ENCODE measurements at places on chromosomes 1 and 21.

DNA sequence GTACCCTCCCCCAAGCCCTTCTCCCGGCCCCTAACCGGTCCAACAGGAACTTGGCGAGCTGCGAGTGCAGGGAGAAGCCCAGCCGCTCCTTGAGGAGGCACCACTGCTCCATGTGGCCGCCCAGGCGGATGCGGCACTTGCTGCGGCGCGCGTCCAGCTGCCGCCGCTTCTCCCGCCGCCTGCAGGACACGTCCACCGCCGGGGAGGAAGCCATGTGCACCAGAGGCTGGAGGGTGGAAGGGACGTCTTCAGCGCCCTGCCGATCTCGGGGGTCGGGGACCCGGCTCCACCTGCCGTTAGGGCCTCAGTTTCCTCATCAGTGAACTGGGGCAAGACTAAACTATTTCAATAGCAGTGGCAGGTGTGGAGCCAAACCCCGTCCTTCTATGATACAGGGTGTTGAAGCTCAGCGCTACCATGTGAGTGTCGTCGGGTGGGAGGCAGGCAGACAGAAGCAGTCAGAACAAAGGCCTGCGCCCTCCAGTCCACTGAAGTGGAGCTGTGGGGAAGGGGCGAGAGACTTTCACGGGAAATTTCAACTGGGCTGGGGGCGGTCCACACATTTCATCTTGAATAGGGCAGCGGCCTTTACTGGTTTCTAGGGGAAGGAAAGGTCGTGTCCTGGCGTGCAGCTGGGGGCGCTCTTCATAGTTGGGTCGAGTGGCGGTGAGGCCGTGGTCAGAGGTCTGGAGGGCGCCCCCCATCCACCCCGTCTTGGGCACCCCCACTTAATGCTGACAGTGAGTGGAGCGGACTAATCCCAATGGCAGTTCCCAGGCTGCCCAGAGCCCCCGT, 592 bp downstream of the ZNF692 start:
- DNase-seq, result peak; percentile 43

DNA sequence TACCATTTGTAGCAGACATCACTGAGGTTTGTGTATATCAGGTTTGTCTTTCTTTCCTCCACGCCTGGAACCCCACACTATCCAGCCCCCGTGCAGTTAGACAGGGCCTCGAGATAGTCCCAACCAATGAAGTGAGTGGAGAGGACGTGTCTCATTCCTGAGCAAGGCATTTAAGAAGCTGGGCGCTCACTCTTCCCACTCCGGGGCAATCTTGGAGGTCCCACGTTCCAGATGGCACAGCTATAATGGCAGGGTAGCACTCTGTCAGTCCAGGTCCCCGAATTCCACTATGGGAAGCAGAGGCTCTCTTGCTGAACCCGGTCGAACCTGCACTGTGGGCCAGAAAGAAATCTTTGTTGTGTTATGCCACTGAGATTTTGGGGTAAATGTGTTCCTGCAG, 57.3 kb upstream of the CSF3R start:
- no peak for DNase-seq

- no peak for DNase-seq
Observed at GRCh38 chr1:3630914-3631313, 6.1 kb downstream of the TPRG1L start.

GRCh38 chr1:9079988-9080704, 10.7 kb upstream of the SLC2A5 start:
- DNase-seq, result no peak

GRCh38 chr1:101444381-101444780, 207.6 kb downstream of the S1PR1 start:
- no peak for DNase-seq

DNA sequence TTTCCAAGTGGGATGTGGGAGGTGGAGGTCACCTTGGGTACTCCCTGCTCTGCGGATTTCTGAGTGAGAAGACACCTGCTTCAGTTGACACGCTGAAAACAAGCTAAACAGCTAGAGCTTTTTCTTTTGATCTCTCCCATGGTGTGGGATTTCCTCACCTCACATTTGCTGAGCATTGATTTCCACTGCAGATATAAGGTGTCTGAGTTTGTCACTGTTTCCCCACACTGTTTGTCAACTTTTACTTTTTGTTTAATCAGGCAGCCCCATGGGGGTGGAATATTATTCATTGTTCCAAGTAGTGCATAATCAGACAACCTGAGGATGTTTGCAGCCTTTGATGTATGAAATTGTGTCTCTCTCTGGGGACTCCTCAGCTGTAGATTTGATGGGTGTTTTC, 49.5 kb downstream of the FASLG start:
- peak; percentile 47 for DNase-seq

- no peak for DNase-seq
Observed at GRCh38 chr1:178220094-178220493, 126.2 kb downstream of the RASAL2 start.

DNA sequence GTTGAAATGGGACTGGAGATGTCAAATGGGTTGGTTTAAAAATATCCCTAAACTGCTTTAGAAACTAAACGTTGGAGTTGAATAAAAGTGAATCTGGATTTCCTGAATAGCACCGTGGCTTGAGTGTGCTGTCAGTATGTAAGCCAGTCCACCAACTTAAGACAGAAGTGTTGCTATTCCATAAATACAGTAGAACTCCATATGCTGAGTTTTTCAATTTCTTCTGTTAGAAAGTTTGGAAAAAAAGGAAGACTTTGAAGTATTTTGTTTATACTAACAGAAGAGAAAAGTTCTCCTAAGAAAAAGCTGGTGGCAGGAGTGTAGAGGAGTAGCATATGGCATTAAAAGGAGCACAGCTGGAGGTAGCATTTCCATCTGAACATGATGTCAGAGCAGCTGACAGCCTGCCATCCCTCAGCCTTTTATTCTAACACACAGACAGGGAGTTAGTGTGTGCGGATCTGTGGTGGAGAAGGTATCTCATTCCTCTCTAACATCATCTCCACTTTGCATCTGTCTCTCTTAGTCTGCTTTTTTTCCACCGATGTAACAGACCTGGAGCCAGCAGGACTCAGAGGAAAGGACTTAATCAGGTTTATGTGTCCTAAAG, at the start of gene ZBTB18:
ZBTB18 (plus strand) TSS at position 449 of the 610 bp plus-strand sequence; CDS start at position 598, 149 bp downstream.
- DNase-seq, result peak; percentile 18

GRCh38 chr1:159927849-159928431, 2.6 kb upstream of the TAGLN2 start:
- no peak for DNase-seq

GRCh38 chr1:192133350-192133926, 24.8 kb upstream of the RGS18 start:
- DNase-seq, result no peak

GRCh38 chr1:239575113-239575512, 188.7 kb downstream of the CHRM3 start:
- no peak for DNase-seq

GRCh38 chr1:8742022-8742924, 75.2 kb downstream of the RERE start:
- no peak for DNase-seq

- DNase-seq, result no peak
Observed at GRCh38 chr1:157084720-157085119, 14.9 kb downstream of the ETV3L start.

GRCh38 chr1:15628003-15628402, 10.7 kb downstream of the DDI2 start:
- no peak for DNase-seq

GRCh38 chr1:28812669-28813468, 899 bp downstream of the OPRD1 start:
- no peak for DNase-seq

- peak; percentile 15 for DNase-seq
Observed at GRCh38 chr1:172894349-172895049, 156.2 kb downstream of the TNFSF18 start.

- no peak for DNase-seq
Observed at GRCh38 chr1:38173157-38173831, 126.7 kb upstream of the POU3F1 start.

DNA sequence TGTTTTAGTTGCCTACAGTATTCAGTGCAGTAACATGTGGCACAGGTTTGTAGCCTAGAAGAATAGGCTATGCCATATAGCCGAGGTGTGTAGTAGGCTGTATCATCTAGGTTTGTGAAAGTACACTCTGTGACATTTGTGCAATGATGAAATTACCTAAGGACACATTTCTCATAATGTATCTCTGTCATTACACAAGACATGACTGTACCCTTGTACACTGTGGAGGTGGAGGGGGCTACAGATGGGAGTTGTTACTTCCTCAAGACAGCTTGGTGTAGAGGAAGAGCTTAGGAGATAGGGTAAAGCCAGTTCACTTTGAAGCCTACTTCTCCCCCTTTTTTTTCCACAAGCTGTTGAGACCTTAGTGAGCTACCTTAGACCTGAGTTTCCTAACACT, 59.7 kb upstream of the RAVER2 start:
- no peak for DNase-seq

DNA sequence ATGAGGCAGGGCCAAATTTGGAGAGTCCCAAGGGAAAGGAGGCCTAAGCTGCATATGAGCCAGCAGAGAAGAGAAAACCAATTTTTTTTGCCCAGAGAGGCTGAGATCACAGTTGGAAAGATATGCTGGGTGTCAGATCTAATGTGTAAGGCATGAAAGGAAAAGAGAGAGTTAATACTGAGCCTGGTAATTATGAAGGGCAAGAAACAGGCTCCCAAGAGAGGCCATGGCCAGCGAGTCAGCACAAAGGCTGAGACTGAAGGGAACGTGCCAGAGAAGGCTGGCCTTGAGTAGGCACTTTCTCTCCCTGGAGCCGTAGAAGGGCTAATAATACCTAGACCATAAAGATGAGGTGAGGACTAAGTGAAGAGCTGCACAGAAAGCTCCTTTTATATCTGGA, 31.8 kb upstream of the BEND5 start:
- no peak for DNase-seq

DNA sequence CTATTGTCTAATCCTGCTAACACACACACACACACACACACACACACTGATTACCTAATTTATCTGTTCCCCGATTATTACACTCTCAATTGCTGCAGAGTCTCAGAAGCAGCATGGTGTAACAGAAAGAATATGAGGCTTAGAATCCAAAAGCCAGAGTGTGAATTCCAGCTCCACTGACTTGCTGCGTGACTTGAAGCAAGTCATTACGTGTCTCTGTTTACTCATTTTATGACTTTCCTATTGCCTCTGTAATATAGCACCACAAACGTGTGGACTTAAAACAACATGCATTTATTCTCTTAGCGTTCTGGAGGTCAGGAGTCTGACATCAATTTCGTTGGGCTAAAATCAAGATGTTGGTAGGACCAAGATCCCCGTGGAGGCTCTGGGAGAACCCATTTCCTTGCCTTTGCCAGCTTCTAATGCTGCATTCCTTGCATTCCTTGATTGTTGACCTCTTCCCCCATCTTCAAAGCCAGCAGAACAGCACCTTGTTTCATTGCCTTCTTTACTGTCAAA, 55.9 kb upstream of the ATP5PO start:
- DNase-seq, result no peak

DNA sequence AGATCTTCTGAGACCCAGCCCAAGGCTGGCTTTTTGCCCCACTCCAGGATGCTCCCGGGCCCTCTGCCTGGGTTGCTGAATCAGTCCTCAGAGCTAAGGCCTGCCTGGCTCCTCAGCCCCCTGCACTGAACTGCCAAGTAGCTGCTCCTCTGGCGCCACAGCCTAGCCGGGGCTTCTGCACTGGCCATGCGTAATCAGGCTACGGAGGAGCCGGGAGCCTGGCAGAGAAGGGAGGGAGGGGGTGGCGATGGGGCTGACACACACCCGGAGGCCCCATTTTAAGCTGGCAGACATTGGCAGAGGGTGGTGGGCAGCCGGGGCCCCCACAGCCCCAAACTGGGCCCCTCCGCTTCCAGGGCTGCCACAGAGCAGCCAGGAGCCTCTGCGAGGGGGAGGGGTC, 38.7 kb downstream of the ALPL start:
- DNase-seq, result no peak

DNA sequence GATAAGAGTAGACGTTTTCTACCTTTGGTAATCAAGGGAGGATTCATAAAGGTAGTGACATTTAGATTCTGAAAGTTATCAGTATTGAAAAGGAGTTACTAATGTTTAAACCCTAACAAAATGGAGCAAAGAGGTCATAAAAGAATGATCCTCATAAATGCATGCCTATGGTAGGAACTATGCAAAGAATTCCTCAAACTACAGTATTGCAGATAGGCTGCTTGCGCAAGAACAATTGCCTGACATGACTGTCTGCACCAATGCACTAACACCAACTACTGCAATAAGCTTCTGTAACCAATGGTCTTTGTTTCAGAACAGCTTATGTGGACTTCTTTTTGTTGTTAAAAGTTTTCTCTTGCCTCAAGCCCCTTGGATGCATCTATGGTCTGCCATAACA, 597.3 kb upstream of the ADGRL4 start:
- DNase-seq, result no peak

GRCh38 chr1:56229186-56229585, 350.2 kb downstream of the PLPP3 start:
- no peak for DNase-seq

GRCh38 chr1:55311057-55311641, 96.0 kb upstream of the USP24 start:
- no peak for DNase-seq

- no peak for DNase-seq
Observed at GRCh38 chr1:201419256-201419655, 2.3 kb downstream of the TNNI1 start.

GRCh38 chr1:195899762-195900352, 708.4 kb downstream of the KCNT2 start:
- DNase-seq, result no peak

- no peak for DNase-seq
Observed at GRCh38 chr21:45828580-45829570, 152.7 kb upstream of the COL6A1 start.

DNA sequence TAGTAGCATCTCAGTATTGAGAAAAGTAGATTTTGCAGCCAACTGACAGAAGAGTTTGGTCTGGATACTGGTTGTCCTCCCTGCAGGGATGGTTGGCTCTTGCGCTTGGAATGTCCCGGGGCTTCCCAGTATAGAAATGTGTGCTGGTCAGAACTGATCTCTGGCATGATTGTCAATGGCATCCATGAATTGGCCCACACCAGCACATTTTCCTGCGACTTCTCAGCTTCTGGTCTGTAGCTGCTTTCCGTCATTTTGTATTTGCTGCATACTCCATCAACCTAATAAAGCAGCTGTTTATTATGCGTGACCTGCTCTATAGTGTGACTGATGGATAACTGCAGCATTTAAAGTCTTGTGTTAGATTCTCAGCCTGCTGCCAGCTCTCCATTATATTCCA, 203.7 kb downstream of the S1PR1 start:
- no peak for DNase-seq
